Fibroblast of lung (primary cell): ENCODE measurements at places on chromosomes 5 and 9.

DNA sequence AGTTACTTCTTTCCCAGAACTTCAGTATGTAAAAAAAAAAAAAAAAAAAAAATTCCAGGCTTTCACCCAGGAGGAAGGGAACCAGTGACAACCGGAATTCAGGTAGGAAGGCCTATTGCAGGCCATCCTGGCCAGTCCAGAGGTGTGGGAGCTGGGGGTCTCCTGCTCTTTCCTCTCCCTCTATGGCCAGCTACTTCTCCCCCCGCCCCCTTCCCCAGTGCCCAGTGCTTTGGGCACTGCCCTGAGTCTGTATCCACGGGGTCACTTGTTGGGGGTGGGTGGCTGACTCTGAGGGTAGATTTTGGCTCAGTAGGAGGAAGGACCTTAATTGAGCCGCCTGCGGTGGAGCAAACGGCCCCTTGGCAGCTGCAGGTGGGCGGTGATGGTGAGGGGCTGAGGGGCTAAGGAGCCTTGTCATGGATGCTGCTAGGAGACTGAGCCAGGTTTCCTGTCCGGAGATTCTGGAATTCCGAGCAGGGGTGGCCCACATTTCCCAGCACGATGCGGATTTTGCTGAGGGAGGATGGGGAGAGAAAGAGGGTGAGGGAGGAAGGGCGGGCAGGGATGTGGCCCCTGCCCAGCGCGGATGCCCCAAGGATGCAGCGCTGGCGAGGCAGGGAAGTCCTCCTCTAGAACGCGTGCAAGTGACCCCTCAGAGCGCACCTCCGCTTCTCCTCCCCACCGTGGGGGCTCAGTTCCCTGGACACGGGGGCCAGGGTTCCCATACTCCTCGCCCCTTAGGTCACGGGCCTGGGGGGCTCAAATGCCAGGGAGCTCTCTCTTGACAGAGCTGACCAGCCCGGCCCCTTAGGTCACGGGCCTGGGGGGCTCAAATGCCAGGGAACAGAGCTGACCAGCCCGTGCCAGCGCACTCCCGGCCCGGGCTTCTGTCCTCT is 1.2 kb upstream of the PHF2 start:
- no peak for DNase-seq

DNA sequence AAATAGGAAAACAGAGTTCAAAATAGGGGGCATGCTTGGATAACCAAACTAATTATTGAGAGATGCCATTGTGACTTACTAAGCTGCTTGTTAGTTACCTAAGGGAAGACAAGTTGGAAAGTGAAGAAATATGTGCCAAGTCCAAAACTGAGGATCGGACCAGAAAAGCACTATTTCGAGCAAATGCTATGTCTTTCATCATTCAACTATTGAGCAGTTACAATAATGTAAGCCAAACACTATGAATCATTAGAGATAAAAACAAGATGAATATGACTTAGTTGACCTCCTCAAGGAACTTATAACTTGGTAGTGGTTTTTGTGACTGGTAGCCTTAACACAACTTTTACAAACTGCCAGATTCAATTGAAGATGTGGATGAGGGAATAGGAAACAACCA is 240.6 kb upstream of the MPDZ start:
- peak; percentile 68 for DNase-seq

GRCh38 chr9:86735772-86736458 is 211.4 kb downstream of the GAS1 start:
- no peak for DNase-seq

GRCh38 chr5:122465994-122466393 is 154.0 kb downstream of the SNCAIP start:
- no peak for DNase-seq

- peak; percentile 97 for DNase-seq
Measured at GRCh38 chr9:116951588-116952435, 264.7 kb downstream of the TRIM32 start.

DNA sequence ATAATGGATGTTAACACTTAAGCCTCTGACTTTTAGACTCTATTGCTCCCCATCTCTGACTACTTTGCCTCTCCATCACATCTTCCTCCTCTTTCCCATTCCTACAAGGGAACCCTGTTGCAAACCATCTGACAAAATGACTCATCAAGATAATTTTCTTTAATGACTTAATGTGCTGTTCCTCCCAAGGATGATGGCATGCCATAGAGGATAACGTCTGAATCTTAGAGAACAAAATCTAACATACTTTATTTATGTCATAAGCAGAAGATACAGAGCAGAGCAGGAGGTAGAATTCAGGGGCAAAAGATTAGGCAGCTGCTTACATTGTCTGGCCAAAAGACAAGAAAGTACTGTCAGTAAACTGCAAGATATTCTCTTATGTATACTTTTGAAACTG is 76.8 kb downstream of the FGF10 start:
- no peak for DNase-seq

DNA sequence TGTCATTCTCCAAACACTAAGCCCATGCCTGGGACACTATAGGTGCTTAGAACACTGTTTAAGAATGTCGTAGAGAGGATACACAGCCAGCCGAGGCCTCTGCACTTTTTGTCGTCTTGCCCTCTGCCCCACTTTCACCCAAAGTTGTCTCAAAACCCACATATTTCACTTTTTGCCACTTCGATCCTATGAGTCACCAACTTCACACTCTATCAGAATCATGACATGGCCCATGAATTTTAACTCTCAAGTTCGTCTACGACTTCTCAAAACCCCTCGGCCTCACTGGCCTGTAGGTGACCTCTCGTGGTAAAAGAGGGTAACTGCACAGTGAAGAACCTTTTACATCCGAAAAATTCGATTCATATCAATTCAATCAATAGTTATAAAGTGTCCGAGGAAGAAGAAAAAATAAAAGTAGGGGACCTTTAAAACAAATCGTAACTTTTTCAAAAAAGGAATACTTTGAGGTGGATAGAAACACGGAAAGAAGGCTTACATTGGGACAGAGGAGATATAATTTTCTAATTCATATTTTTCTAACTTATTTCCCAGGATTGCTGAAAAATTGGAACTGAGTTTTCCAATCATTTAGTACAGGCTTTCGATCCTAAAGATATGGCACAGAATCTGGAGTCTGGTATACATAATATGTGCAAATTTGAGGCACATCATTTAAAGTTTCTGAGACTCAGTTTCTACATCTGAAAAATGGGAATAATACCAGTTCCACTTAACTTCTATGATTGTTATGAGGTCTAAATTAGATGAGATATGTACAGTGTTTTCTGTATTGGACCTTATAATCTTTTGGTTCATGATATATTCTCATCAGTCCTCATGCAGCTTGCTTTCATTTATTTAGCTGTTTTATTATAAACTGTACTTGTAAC is 122.6 kb downstream of the APBA1 start:
- DNase-seq = peak; percentile 58

- no peak for DNase-seq
Measured at GRCh38 chr5:39543335-39543734, 118.6 kb upstream of the DAB2 start.

GRCh38 chr5:90888511-90889324 is 330.1 kb downstream of the ADGRV1 start:
- peak; percentile 50 for DNase-seq

DNA sequence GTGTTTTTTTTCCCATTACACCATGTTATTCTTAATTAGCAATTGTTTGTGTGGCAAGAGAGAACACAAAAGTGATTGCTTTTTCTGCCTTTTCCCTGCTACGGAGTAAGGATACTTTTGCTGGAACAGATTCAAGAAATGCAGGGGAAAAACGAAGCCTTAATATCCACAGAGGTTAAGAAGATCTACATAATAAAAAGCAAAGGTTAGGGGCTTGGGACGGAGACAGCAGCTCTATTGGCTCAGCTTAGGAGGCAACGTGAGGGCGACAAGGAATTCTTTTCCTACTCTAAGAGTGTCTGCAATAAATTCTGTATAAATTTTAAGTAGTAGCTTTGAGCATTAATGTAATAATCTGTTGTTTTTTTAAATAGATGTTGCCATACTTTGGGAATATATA is 693.3 kb downstream of the DTWD2 start:
- DNase-seq = no peak

DNA sequence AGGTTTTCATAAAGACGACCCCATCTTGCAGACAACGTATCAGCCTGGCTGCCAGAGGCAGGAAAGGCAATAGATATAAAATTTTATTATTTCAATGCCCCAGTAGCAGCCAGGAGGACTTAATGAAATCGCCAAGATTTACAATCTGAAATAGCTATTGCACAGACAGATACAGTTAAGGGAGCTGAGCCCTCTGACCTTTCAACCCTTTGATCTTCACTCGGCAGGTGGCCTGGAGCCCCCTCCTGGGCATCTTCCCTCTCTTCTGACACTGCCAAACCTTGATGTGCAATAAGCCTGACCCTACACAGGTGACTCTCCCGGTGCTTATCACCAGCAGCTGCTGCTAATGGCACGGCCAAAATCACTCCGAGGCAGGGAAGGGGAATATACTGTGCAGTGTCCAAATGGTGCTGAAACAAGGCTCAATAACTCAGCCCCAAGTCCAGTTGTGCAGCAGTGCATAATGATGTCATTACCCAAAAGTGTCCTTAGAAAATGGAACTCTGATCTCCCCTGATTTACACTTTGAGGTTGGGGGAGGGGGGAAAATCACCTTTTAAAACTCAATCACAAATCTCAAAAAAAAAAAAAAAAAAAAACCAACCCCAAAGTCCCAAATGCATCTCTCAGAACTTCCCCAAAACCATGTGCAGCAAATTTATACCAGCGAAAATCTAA is 242.0 kb downstream of the CRB2 start:
- no peak for DNase-seq

DNA sequence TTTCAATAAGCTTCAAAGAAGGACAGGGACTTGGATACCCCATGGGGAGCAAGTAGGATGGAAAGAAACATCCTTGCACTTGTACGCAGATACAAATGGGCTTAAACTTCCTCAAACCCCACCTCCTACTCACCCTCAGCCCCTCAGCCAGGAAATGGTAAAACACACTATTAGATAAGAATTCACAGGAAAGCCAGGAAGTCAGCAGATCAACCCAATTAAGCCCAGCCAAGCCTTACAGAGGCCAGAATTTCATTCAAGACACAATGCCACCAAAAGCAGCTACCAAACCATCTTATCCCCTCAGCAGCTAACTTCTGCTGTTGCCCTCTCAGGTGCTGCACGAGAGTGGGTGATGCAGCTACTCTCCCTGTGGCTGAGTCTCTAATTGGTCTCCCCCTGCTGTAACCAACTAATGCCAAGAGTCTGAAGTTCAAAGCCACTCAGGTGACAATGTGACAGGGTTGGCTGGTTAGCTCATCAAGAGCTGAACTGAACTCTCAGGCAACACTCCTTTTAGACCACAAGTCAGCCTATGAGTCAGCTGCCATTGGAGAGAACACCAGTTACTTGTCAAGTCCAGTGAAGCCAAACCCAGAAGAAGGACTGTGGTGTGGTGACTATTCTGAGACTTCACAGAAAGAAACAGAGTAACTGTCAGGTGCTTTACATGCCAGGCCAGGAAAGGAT is 201.9 kb downstream of the ZNF608 start:
- no peak for DNase-seq

DNA sequence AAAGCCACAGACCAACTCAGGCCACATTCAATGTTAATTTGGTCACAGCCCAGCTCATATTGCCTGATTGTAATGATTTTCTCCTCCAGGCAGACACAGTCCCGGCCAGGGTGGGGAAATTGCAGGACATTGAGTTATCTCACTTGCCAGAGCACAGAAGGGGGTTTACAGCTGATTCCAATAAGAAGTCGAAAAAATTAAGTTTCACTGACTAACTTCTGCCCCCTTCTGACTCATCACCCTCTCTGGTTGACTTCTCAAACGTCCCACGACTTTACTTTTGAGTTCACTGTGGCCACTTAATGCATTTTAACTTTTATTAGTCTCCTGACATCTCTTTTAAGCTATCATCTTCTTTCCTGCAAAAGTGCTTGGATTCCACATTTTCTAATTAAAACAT is 321.4 kb upstream of the WWC1 start:
- DNase-seq = peak; percentile 27

DNA sequence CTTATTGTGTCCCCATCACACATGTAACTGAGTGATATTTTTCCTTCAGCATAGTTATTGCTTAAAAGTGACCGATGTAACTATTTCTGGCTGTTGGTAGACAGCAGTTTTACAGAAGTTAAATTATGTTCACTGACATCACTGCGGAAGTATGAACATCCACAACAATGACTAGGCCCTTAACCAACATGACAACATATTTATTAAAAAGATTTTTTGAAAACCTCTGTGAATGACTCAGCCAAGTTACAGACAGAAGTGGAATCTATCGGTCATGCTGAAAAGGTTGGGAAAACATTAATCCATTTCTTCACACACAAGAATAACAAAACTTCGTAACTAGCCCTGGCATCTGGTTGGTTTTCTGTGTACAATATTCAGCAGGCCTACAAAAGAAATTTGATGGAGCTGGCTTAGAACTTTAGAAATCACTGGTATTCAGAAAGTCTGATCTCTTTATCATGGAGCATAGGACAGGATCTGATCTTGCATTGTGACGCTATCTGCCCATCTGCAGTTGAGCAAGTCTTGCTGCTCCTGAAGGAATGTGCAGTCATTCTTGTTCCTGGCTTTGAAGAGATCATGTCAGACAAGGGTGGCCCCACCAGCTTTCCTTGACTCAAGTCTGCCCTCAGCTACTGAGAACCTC is 6.5 kb downstream of the GLIS3 start:
- DNase-seq = peak; percentile 96

- DNase-seq = no peak
Measured at GRCh38 chr9:75775966-75776691, 114.3 kb upstream of the PCSK5 start.

- peak; percentile 94 for DNase-seq
Measured at GRCh38 chr9:86405926-86406325, 51.7 kb upstream of the TUT7 start.

DNA sequence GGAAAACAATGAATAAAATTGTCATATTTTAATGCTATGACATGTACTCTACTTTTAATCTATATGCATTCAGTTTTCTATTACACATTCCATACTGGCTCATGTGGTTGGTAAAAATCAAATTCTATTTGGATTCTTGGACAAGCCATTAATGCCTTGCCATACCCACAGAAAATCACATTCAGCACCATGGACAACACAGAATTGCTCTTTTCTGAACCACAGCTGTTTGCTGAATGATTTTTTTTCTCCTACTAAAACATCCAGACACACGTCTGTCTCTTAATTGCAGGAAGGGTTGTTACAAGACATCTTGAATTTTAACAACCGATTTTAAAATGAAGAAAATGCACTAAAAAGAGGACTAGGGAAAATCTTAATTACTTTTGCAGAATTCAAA is 675.6 kb downstream of the BRINP1 start:
- DNase-seq = no peak

- peak; percentile 64 for DNase-seq
Measured at GRCh38 chr9:4299005-4299795, 668 bp downstream of the GLIS3 start.

DNA sequence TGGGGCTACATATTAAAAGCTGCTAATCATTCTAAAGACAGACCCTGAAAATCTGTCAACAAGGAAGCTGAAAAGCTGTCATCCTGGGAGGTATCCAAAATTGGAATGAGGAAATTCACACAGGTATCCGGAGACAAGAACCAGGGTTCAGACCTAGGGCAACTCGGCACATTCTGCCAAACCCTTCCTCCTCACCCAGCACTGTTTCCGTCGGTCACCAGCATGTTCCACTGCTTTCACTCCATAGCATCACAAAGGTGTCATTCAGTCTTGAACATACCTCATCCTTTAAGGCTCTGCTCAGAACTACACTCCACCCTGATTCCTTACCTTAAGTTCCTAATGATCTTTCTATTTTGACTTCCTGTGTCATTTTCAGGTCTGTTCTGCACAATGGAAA is 153.1 kb upstream of the RASA1 start:
- no peak for DNase-seq

GRCh38 chr9:120891245-120891883 is 14.4 kb upstream of the PHF19 start:
- peak; percentile 32 for DNase-seq
